ENCODE measurements at places on chromosomes 1 and 21.

DNA sequence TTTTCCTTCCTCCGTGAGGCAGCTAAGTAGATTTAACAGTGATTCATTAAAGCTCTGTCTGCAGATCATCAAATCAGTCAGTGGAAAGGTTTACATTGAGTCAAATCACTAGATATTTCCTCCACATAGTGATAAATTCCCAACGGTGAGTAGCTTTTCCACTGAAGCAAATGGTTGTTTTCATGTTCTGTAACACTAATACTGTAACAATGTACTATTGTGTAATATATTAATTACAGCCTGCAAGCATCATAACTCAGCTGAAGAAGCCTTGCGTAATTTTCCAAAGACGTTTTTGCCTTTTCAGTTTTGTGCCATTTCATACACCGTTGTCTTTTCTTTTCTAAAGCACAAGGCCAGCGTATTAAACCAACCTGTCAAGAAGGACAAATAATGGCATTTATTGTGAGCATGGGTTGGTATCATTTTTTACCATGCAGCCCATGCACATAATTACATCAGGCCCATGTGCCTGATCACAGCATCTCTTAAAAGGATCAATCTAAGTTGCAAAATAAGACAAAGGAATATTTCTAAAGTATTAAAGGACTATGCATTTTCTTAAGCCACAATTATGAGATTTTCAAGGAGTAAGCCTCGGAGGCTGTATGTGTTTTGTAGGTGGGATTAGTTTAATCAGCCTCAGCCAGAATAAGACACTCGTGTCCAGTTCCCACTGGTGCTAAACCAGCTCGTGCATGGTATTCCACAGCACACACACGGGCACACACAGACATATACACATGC is 16.7 kb upstream of the PDE9A start:
- DNase-seq = no peak

DNA sequence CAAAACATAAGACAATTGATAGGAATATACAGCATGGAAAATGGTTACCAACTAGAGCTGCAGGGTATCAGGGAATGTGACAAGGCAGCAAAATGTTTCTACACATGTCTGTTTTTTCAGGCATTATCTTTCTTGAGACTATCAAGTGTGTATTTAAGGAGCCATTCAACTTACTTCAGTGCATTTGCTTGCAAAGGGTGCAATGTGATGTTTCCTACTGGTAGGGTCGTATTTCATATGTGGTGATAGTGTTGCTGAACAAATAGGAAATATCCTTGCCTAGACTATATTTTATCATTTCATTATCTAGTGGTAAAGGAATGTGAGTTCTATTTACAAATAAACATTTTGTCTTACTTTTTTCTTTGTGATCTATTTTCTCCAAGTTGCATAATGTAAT is 42.4 kb downstream of the PTPRC start:
- DNase-seq = no peak

DNA sequence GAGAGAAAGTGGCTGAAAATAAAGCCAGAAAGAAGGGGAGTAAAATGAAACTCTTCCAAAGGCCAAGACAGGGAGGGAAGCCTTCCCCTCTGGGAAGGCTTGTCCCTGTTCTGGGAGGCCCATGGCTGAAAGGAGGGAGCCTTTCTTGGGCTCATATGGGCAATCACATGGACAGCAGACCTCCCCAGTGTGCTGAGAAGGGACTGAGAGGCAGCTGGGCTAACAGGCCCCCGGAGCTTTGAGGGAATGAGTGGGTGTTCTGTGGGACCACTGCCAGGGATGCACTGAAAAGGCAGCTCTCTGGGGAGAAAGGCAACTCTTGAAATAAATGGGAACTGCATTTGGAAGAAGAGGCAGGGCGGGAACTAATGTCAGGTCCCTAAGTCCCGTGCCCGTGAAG is 39.1 kb downstream of the KANK4 start:
- DNase-seq = no peak

- DNase-seq = no peak
These were observed 160.7 kb downstream of the LEPR start for GRCh38 chr1:65581119-65581518.

GRCh38 chr1:182795563-182796228 is 6.1 kb downstream of the NPL start:
- DNase-seq = no peak

GRCh38 chr1:162083273-162083672 is 13.8 kb downstream of the NOS1AP start:
- DNase-seq = no peak

- DNase-seq = peak; percentile 5
These were observed 132.8 kb downstream of the PTPRC start for GRCh38 chr1:198771563-198772153.

GRCh38 chr1:64986903-64987871 is 20.8 kb upstream of the JAK1 start:
- DNase-seq = no peak

- DNase-seq = no peak
These were observed 68.5 kb upstream of the EFHD2 start for GRCh38 chr1:15341228-15341627.

GRCh38 chr1:194067772-194068171 is 881.4 kb upstream of the B3GALT2 start:
- no peak for DNase-seq

DNA sequence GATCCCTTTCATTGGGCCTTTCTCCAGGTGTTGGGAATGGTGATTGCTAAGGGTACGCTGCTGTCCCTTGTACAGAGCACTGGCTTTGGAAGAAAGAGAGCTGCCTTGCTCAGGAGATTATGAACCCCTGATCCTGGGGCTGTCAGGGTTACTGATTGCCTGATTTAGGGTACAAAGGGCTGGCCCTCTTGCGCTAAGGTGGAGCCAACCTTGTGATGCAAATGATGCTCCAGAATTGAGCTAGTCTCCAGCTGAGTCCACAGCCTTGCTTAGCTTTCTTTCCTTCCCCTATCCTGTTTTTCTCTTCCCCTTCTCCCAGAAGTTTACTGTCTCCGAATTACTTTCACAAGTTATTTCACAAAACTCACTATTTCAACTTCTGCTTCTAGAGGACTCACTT is 334.7 kb downstream of the AMY1C start:
- no peak for DNase-seq

- DNase-seq = no peak
These were observed 87.2 kb upstream of the RALGPS2 start for GRCh38 chr1:178637841-178638240.

GRCh38 chr1:59063501-59063900 is 233.4 kb upstream of the FGGY start:
- DNase-seq = no peak

DNA sequence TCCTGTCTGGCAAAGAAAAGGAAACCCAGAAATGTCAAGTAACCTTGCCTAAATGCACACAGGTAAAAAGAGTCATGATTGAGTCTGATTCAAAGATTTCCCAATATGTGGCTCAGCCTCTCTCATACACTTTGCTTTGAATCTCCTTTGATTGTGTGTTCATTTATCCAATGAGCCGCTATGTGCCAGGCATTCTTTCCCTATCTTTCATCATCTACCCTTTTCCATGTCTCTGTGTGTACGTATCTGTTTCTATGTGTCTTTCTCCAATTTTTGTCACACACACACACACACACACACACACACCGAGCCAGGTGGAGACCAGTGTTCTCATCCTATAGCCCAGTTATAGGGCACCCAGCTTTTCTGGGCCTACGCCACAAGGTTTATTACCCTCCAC is 35.7 kb upstream of the BCL9 start:
- DNase-seq = no peak

DNA sequence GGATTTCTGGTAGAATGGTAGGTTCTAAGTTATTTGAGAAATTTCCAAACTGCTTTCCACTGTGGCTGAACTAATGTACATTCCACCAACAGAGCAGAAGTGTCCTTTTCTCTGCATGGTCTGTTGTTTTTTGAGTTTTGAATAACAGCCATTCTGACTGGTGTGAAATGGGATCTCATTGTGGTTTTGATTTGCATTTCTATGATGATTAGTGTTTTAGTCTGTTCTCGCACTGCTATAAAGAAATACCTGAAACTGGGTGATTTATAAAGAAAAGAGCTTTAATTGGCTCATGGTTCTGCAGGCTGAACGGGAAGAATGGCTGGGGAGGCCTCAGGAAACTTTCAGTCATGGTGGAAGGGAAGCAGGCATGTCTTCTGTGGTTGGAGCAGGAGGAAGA is 80.3 kb downstream of the SDCCAG8 start:
- DNase-seq = no peak

- no peak for DNase-seq
These were observed 336.0 kb upstream of the NFIA start for GRCh38 chr1:60746278-60746791.

DNA sequence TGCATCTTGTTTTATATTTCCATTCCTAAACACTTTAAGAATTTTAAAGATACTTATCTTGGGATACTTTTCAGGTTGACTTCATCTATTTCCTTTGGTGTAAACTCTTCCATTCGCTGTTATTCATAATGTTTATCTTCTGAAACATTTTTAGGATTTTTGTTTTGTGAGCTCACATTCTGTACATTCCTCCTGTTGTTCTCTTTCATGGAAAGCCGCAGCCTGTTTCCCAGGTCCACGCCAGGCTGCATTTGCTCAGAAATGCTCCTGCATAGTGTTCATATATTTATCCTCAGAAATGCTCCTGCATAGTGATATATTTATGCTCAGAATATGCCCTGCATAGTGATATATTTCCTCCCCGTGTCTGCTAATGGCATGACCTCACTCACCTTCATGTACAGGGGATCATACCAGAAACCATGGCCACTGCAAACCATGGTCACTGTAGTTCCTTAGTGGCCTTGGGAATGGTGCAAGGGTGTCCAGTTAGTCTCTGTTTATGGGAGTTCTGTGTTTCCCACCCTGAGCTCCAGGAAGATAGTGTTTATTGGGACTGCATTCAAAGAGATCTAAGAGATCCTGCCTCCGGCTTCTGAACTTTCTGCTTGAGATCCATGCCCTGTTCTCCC is 153.9 kb upstream of the GREM2 start:
- DNase-seq = peak; percentile 43

- no peak for DNase-seq
These were observed 30.3 kb upstream of the ANGPTL7 start for GRCh38 chr1:11158720-11159321.

GRCh38 chr1:208344202-208344857 is 100.1 kb upstream of the PLXNA2 start:
- DNase-seq = no peak
